ENCODE measurements at places on chromosomes 16 and 17.

DNA sequence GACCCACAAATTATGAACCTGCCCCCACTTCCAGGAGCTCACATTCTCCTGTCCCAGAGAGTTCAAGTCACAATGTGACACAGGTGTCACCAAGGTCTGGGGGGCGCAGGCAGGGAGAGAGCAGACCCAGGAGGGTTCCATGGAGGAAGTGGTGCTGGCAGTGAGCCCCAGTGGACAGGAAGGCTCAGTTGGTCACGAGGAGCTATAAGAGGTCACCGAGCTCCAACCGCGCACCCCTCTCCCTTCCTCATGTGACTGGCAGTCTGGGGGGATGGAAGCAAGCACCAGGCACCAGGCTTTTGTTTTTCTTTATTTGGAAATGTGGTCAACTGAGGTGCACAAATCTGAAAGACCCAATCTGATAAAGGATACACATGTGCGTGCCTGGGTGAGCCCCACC is 2.5 kb downstream of the ITGAD start:
- DNase-seq: no peak

DNA sequence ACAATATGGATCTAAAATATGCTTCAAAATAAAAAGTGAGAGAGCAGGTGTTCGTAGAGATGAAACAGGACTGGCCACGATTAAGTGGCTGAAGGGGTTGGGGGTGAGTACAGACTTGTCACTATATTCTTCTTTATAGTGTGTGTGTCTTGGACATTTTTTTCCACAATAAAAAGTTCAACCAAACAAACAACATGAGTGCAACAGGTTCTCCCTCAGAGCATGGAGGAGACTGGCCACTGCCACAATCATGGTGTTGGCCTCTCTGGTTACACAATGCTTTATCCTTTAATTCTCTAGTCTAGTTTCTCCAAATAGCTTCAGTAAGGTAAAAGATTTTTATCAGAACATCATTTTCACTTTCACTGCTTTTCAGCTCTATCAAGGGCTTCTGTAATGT is 109.3 kb downstream of the PARN start:
- DNase-seq: no peak

DNA sequence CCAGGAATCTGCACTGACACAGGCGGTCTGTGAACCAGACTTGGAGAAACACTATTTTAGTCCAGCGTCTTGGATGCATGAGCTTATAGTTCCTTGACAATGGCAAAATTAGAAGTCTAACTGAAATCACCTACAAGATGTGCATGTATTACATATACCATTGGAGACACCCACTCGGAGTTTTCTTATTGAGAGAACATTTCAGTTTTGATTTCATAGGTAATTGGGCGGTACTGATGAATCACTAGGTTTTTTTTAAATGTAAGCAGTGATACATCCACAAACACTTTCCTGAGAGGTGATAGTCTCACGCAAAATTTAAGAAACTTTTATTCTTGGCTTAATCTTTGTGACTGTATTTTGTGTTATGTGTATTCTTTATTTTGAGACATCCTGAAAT is 69.8 kb downstream of the PRKCA start:
- DNase-seq: no peak

DNA sequence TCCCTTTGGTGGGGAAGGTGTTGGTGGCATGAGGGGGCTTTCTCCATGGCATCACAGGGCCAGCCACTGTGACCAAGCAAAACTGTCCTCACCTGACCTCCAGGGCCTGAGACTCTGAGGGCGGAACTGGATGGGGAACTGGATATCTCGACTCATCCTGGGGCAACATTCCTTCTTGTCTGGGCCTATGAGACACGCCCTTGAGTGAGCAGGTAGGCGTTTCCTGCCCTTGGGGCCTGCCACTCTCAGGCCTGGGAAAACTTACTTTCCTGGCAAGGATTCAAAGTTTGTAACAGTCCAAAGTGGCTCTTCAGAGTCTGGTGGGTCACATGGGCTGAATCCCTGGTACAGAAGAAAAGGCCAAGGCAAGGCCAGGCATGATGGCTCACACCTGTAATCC is 9.6 kb downstream of the MT1X start:
- DNase-seq: peak; percentile 87

DNA sequence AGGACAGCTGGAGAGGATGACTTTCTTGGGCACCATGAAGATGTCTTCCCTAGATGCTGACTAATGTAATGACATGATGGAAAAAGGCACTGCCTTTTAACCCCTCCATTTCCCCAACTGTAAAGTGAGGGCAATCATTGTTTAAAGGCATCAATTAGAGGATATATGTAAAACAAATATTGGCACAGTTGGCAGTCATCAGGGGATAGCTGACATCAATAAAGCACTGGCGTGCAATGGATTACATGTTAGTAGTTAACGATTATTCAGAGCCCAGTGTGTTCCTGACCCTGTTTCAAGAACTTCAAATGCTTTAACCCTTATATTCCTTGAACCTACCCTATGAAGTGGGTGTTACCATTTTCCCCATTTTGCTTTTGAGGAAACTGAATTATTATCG is 100.7 kb downstream of the TMEM114 start:
- DNase-seq: no peak

- DNase-seq: no peak
Measured at GRCh38 chr17:65604070-65604469, 42.6 kb upstream of the AXIN2 start.

GRCh38 chr16:79265701-79266100 is 334.8 kb downstream of the MAF start:
- DNase-seq: no peak

- peak; percentile 58 for DNase-seq
Measured at GRCh38 chr17:17877529-17878358, 41.0 kb upstream of the SREBF1 start.

DNA sequence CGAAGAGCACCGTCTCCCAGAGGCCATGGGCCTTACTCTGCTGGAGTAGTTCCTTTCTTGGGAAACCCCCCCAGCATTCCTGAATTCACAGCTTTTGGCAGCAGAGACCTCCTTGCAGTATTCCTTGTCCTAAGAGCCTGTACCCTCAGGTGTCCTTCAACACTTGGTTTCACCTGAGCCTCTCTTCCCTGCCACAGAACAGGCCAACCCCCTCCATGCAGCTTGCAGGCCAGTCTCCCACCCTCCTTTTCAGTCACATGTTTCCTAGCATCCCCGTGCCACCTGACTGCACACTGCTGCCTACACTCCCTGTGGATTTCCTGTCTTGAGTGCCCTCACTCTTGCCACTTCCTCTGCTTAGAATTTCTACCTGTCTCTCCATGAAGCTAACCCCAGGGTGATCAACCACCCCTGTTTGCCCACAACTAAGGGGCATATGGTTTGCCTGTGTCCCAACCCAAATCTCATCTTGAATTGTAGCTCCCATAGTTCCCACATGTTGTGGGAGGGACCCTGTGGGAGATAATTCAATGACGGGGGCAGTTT is 65.5 kb downstream of the DYNLRB2 start:
- DNase-seq: no peak

DNA sequence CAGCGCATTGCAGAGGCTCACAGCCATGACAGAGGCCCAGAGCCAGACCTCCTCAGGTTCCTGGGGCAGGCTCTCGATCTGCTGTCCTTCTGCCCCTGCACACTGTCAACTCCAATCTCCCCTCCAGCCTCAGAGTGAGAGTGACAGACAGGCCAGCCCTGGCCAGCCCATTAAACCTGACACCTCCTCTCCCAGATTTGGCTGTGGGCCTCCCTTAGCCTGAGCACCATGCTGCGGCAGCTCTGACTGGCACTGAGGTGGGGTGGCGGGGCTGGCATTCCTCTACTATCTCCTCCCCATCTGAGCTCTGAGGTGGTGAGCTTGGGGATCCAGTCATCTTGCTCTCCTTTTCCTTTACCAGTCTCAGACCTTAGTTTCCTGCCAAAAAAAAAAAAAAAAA is 15.5 kb upstream of the C1QL1 start:
- no peak for DNase-seq

DNA sequence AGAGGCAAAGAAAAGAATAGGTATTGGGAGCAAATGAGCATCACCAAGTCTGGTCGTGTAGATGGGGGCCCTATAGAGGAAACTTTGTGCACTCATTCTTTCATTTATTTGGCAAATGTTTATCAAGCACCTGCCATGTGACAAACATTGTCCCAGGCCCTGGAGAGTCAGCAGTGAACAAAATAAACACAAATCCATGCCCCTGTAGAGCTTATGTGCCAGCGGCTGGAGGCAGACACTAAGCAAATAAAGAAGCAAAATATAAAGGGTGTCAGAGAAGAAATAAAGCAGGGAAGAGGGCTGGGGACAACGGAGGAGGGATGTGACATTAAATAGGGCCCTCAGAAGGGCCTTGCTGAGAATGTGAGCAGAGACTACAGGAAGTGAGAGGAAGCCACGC is 45.5 kb downstream of the KATNIP start:
- DNase-seq: no peak

GRCh38 chr17:75361344-75361743 is 44.1 kb downstream of the GRB2 start:
- no peak for DNase-seq

GRCh38 chr16:60816461-60816860 is 1219.8 kb downstream of the CDH8 start:
- no peak for DNase-seq

DNA sequence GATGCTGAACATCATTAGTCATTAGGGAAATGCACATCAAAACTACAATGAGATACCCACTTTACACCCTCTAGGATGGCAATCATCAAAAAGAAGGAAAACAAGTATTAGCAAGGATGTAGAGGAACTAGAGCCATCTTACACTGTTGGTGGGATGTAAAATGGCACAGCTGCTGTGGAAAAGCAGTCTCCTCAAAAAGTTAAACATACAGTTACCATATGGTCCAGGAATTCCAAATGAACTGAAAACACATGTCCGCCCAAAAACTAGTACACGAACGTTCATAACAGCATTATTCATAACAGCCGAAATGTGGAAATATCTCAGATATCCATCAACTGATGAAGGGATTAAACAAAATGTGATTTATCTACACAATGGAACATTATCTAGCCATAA is 7.0 kb downstream of the FBF1 start:
- no peak for DNase-seq

- no peak for DNase-seq
Measured at GRCh38 chr17:27463235-27463677, 7.0 kb downstream of the KSR1 start.

- DNase-seq: peak; percentile 97
Measured at GRCh38 chr17:38451840-38452529, 23.7 kb downstream of the ARHGAP23 start.

GRCh38 chr17:6473128-6473767 is 29.0 kb downstream of the PIMREG start:
- peak; percentile 84 for DNase-seq

DNA sequence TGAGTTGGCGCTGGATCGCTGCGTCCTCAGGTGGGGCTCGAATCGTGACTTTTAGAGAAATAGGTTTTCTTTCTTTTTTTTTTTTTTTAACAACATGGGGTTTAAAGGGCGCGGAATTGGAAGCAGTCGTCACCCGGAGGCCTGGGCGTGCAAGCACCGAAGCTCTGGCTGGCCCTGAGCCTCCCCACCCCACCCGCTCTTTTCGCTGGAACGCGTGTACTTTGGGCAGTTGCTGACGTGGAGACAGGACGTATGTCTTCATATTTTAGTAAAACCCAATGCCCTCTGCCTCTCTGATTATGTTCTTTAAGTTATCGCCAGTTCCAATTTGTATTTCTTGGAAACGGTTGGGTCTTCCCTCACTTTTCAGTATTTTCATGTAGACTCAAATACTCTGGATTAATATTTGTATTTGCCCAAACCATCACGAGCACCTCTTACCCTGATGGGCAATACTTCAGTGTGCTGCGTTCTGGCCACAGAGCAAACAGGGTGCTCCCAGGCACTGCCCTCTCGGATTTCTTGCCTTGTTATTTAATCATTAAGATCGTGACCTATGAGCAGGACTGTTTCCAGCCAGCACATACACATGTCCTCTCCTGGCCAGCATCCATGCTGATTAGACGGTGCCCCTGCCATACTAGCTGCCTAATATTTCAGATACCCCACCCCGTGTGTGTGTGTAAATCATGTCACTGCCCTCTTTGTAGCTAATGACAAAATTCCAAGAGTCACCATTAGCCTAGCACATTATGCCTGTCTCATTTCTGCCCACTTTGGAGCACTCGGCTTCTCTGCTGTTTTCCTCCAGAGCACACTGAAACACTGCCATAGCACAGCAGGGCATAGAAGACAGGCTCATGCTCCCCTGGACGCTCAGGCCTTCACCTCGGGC is 805 bp upstream of the C16orf95 start:
- DNase-seq: peak; percentile 61

DNA sequence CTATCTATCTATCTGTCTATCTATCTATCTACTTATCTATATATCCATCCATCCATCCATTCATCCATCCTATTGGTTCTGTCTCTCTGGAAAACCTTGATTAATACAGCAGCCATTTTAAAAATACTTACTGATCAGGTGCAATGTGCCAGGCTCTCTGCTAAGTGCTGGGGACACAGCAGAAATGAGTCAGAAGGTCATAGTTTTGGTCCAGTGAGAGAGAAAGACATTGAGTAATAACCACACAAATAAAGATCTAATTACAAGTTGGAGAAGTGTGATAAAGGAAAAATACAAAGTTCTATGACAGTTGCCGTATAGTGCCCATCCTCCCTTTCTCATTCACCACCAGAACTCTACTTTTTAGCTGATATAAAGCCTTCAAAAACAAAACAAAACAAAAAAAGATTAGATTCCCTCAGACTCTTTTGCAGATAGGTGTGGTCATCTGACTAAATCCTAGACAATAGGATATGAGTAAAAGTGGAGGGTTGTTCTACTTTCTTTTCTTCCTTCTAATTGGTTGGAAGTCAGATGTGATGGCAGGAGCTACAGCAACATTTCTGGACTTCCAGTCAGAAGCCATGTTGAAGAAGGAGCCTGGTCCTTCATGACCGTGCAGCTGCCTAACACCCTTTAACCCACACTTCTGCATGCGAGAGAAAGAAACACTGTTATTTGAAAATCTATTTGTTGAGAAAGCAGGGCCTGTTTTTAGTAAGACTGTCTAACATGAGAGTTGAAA is 72.0 kb upstream of the TOX3 start:
- DNase-seq: no peak

DNA sequence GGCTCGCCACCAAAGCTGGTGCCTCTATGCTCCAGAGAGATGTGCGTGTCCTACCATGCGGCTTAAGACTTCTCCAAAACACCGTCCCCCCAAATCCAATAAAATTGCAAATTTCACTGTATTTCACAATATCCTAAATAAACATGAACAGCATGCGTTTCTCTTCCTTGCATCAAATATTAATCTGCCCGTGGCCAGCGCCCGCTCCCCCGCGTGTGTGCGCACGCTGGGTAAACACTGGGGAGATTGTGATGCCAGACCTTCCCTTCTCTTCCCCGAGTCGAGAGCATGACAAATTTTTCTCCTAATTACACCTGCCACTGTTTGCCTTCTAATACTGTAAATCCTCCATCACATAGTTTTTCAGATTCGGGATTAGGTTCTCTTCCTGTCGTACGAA is 148.1 kb downstream of the MRM1 start:
- no peak for DNase-seq

GRCh38 chr16:11418506-11418905 is 73.2 kb downstream of the RMI2 start:
- no peak for DNase-seq

- DNase-seq: no peak
Measured at GRCh38 chr17:83129676-83130075, 50.3 kb downstream of the METRNL start.

GRCh38 chr16:50025537-50025931 is 509 bp downstream of the CNEP1R1 start:
- peak; percentile 40 for DNase-seq

- DNase-seq: peak; percentile 93
Measured at GRCh38 chr17:42531455-42532354, 4.3 kb upstream of the NAGLU start.
